ENCODE measurements at places on chromosomes 6 and 20.

- no peak for DNase-seq
Measured at GRCh38 chr6:3287976-3288707, 29.4 kb downstream of the PSMG4 start.

GRCh38 chr20:19830211-19830785, 72.2 kb downstream of the RIN2 start:
- DNase-seq = no peak

DNA sequence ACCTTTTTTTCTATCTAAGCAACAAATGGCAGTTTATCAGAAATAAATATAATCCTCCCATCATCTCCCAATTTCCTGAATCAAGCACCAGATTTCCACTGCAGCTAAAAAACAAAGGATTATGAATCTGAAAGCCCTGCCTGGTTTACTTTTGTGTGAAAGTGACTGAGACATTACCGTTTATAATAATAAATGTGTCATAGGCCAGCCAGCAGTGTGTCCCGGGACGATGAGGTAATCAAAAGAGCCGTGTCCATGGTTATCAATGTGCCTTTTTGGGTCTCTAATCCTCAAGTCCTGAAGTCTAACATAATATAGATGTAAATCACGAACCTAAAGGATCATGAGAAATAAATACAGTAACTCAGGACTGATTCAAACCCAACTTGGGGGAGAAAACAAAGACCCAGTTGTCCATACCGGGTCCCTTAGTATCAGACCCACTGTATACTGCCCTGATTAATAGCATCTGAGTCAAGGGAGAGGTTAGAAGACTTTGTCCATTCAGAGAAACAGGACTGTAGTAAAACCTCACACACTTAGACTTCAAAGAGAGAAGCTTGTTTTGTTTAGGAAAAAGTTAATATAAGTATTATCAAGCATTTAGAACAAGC, 149.1 kb downstream of the SASH1 start:
- DNase-seq = no peak

GRCh38 chr20:6515261-6515660, 252.2 kb upstream of the BMP2 start:
- DNase-seq = no peak

DNA sequence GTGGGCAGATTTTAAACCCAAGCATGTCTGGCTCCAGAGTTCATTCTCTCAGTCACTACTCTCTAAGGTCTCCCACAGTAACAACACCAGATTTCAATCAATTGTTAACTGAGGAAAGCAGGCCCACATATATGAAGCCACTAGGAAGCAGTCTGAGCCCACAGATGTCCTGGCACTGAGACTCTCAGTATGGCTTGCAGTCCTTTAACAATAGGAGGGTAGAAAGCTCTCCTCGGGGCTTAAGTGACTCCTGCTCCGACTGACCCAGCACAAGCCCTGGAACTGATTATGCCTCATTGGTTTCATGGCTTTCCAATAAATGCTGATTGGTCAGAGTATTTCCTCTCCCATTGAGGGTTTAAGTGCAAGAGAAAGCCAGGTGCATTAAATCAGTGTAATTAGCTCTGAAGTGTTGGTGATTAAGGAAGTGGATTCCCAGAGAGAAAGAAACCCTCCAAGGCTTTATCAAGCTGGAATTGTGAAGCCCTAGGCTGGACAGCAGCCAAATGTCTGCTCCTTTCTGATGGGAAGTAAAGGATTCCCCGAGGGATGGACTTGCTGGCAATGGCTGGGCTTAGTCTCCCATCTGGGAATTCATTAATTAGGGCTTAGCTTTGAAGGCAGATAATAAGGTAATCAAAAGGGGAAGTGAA, 76.6 kb upstream of the PROKR2 start:
- no peak for DNase-seq

DNA sequence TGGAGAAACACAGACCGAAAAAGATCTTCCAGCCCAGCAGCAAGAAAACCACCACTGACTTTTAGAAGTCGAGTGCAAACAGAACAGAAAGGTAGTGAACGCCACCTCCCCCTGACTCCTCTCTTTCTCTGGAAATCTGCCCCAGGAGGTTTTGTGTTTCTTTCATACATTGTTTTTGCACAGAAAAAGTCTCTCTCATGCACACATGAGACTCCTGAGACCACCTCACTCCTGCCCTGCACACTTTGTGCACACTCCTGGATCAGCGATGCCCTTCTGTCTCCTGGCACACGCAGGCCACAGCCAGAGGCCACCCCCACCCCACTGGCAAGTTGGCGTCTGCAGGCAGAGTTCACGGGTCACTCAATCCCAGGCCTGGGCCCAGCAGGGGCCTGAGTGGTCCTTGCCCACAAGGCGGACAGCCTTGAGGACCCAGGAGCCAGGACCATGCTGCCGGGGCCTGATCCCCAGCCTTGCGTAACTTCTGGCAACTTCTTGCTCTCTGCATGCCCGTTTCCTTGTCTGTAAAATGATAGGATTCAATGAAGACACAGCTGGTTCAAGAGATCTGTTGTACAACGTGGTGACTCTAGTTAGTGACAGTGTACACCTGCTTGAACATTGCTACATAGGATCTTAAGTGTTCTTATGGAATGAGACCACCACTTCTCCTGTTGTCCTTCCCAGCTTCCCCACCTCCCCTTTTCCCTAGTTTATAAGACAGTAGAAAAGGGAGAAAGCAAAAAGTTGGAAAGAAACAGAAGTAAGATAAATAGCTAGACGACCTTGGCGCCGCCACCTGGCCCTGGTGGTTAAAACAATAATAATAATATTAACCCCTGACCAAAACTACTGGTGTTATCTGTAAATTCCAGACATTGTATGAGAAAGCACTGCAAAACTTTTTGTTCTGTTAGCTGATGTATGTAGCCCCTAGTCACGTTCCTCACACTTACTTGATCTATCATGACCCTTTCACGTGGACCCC, 30.2 kb upstream of the CST7 start:
- DNase-seq = no peak

GRCh38 chr6:160128879-160129516, 7.4 kb downstream of the SLC22A1 start:
- no peak for DNase-seq

GRCh38 chr6:152135755-152136448, 328.4 kb downstream of the ESR1 start:
- no peak for DNase-seq

DNA sequence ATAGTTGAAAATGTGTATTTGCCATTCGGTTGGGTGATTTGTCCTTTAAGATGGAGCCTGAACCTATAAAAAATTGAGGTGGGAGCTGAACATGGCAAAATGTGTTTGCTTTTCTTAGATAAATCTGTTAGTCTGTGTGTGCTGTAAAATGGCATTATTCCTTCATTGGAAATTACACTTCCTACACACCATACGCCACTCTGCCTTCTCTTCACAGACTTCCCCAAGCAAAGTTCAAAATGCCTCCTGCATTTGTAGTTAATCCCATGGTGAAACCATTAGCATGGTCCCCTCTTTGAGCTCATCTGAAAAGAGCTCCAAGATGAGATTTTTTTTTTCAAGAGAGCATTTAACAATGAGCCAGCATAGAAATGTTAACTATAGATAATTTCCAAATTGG, 567 bp downstream of the ADTRP start:
- DNase-seq = no peak

DNA sequence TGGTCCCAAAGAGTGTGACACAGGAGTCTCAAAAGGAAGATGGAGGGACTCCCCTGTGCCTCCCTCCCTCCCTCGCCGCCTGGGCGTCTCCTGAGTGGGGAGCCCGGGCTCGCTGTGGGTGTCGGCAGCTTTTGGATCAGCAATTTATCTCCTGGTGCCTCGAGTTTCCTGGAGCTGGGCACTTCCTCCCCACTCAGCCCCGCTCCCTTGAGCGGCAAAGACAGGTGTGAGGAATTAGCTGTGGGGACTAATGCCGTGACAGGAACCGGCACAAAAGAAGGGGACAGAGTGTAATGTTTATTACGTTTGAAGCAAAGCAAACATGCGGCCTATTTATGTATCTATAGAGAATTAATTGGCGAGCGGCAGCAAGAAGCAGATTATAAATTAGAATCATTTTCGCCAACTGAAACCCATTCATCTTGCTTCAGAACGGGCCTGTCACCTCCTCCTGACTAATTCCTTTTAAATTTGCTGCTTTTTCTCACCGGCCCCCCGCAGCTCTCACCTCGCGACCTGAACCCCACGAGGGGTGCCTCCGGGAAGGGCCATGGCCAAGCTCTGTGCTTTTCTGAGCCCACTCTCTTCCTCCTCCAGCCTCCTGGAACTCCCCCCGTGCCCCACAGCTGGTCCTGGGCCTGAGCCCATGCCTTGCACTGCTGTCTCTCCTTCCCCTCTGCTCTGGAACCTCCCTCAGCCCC, 8.8 kb upstream of the CDH22 start:
- DNase-seq = no peak

- DNase-seq = no peak
Measured at GRCh38 chr6:4474810-4475209, 301.4 kb upstream of the CDYL start.

DNA sequence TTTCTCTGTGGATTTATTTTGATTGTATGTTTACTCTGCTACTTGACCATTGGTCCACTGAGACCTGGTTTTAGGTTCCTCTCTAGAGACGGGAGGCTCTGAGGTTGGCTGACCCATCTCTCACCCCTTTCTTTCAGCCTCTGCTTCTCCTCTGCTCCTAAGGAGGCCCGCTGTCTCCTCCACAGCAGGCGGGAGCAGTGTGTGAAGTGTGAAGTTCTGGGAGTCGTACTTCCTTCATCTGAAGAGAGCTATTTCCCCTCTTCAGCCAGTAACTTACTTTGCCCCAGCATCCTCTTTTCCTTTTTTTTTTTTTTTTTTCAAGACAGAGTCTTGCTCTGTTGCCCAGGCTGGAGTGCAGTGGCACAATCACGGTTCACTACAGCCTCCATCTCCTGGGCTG, 21.1 kb downstream of the PDRG1 start:
- DNase-seq = no peak

- no peak for DNase-seq
Measured at GRCh38 chr6:145263778-145264211, 471.5 kb downstream of the EPM2A start.

DNA sequence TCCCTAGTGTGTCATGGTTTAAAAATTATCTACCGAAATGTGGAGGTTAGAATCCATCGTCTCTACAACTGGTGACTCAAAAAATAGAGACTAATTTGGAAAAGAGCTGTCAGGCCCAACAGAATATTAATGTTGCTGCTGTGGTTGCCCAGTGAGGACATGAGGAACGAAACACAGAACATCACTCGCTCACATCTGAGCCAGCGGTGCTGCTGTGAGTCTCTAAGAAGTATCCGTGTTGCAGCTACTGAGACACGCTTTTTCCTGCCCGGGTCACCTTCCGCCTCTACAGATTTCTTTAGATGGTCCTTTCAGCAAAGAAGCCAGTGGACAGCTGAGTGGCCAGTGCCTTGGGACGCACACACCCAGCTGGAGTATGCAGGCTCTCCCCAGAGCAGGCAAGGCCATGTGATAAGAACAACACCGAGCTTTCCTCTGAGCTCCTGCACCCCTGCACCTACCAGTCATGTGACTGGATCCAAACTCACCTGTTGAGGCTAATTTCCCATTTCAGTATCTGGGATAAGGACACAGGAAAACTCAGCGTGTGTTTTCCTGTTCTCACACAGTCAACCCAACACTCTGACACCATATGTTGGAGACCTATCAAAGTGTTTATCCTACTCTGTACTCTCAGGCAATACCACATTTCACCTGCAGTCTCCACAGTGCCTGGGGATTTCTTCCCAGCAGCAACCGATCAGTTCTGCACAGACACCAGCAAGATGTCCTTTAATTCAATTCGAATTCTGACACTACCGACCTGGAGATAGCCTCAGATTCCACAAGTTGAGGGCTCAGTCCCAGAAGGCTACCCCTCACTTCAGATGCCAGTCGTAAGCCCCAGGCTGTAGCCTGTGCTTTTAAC, 119.0 kb upstream of the RPS6KA2 start:
- no peak for DNase-seq

DNA sequence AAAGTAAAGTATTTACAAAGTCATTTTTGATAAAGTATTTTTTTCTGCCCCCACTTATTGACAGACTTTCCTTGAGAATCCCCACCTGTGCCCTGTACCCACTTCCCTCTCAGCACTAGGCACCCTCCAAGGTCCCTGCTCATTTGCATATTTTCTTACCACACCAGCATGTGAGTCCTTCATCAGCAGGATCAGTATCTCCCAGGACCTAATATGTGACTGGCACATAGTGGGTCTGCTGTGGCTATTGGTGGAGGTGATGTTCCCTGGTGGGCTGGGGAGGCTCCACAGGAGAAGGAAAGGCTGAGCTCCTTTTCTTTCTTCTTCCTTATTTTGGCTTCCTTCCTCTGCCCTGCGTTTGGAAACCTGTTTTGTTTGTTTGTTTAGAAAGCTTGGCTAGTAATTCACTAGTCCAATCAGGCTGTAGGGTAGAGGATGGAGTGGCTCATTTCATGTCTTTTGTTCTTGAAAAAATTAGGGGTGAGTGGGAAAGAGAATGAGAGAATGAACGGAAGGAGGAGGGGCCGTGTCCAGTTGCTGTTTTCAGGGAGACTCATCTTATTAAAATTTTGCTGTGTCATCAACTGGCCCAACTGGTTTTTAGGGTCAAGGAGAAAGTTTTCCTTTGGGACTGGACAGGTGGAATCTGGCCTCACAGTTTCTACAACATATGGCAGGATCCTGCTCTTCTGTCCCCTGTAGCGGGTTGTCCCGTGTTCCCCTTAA, 2.8 kb upstream of the RNF24 start:
- no peak for DNase-seq

- DNase-seq = no peak
Measured at GRCh38 chr6:43246301-43247113, 3.2 kb downstream of the TTBK1 start.

- no peak for DNase-seq
Measured at GRCh38 chr20:57509665-57510237, 15.2 kb downstream of the CTCFL start.

DNA sequence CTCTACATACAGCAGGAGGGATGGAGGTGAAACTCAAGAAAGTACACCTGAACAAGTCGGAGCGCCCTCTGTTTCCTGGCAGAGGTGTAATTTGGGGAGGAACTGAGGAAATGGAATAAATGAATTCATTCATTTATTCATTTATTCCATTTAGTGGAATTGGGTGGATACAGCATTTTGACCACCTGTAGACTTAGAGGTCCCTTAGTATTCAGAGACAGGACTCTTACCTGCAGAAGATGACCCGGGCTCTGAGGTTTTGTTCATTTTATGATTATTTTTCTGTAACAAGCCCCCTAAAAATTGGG, 9.1 kb downstream of the TRIM31 start:
- no peak for DNase-seq

GRCh38 chr6:149925253-149925973, 2.5 kb upstream of the RAET1G start:
- DNase-seq = no peak

DNA sequence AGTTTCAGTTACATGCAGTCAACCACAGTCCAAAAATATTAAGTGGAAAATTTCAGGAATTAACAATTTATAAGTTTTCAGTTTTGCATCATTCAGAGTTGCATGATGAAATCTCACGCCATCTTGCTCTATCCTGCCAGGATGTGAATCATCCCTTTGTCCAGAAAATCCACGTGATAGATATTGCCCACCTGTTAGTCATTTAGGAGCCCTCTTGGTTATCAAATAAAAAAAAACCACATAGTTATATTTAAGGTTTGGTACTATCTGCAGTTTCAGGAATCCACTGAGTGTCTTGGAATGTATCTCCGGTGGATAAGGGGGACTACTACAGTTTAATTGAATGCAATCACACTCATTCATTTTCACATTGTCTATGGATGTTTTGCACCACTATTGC, 1249.0 kb upstream of the CITED2 start:
- no peak for DNase-seq

Data from stimulated activated CD8-positive, alpha-beta memory T cell treated with anti-CD3 and anti-CD28 coated beads, Interleukin-7, amount 100 ng/mL, for 1 hour (primary cell).